Activated CD4-positive, alpha-beta T cell treated with anti-CD3 and anti-CD28 coated beads for 4 hours (primary cell): ENCODE measurements at places on chromosomes 5 and 9.

GRCh38 chr9:37676411-37676830, 25.7 kb downstream of the FRMPD1 start:
- DNase-seq: no peak

GRCh38 chr5:14809369-14810155, 62.0 kb downstream of the ANKH start:
- DNase-seq: peak; percentile 68

DNA sequence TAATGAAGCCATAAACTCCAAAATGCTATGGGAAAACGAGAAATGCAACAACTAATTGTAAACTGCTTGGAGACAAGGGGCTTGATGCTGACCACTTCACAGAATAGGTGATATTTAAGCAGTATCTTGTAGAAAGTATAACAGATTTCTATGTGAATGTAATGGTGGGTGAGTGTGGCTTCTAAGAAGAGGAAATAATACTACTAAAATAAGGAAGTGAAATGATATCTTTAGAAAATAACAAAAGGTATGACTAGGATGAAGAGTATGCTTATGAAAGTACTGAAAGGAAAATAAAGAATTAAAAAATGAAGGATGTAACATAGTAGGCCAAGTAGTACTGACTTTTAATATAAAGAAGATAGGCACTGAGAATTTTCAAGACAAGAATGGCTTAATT, 94.2 kb downstream of the AGTPBP1 start:
- no peak for DNase-seq

GRCh38 chr9:121399883-121400607, 30.0 kb upstream of the STOM start:
- peak; percentile 9 for DNase-seq

GRCh38 chr5:9157811-9158210, 388.1 kb downstream of the SEMA5A start:
- DNase-seq: no peak

- DNase-seq: no peak
Measured at GRCh38 chr5:75498208-75498777, 13.1 kb downstream of the CERT1 start.

GRCh38 chr5:178331491-178331996, 98.9 kb upstream of the PHYKPL start:
- no peak for DNase-seq

DNA sequence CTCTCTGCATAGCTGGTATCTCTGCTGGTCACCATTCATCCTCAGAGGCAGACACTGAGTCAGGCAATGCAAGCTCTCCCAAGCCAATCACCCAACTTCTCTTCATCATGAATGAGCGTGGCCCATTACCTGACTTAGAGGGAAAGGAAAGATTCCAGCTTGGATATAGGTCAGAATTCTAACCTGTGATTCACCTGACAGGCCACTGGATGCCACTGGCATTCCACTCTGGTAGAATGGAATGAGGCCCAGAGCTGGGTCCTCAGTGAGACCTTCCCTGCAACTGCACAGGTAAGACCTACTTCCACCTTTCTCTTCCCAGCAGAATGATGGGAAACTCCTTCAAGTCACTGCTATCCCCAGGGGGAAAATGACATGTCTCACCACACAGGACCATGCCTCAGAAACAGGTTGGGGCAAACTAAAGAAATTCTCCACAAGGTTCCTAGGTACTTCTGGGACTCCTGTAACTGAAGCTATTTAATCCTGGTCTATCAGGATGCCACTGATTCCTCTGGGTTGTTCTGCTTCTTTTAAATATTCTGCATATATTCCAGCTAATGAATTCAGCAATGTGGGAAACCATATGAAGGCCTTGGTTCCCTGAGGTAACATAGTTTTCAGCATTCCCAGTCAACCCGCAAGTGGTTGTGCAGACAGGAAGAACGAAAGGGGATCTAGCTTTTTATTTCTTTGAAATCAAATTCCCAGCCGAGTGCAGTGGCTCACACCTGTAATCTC, 62.0 kb downstream of the SUSD1 start:
- peak; percentile 9 for DNase-seq

- no peak for DNase-seq
Measured at GRCh38 chr5:150352244-150353031, 5.1 kb upstream of the TCOF1 start.

DNA sequence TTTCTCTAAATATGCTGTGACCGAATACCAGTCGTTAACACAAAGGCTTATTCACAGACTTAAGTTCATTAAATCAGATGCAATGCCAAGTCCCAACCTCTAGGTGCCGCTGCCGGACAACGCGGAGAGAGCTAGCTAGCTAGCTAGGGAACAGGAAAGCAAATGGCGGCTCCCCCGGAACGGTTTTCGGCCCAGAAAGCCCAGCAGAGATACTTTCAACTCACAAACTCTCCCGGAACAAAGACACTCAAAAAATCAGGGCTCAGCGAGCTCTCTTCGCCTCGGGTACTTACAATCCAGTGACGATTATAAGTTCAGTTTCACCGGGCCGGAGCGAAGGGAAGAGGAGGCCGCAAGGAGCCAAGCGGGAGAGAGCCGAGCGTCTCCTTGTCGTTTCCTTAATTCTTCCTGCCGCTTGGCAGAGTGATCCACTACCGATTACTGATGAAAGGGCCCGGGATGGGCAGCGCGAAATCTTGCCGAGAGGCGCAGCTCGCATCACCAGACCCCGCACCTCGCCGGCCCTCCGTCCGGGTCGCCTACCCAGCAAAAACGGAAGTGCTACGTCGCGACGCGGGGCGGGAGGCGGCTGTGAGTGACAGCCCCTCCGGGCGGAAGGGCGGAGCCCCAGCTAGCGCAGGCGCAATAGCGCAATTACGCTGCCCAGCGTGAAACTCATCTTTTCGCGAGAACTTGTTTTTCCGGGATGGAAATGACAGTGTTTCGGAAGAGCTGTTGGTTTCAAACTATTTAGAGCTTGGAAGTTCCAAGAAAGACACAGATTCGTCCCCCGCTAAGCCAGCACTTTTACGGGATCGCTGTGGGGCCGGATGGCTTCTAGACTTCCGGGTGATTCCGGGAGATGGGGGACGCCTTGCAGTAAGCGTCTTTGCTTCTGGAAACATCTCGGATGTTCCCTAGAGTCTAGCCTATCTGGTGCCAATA, at the start of gene TAF7:
Gene TAF7 (minus strand): TSS at position 560 of the 945 bp plus-strand sequence. CDS start 740 bp downstream, outside the sequence.
- DNase-seq: peak; percentile 90

DNA sequence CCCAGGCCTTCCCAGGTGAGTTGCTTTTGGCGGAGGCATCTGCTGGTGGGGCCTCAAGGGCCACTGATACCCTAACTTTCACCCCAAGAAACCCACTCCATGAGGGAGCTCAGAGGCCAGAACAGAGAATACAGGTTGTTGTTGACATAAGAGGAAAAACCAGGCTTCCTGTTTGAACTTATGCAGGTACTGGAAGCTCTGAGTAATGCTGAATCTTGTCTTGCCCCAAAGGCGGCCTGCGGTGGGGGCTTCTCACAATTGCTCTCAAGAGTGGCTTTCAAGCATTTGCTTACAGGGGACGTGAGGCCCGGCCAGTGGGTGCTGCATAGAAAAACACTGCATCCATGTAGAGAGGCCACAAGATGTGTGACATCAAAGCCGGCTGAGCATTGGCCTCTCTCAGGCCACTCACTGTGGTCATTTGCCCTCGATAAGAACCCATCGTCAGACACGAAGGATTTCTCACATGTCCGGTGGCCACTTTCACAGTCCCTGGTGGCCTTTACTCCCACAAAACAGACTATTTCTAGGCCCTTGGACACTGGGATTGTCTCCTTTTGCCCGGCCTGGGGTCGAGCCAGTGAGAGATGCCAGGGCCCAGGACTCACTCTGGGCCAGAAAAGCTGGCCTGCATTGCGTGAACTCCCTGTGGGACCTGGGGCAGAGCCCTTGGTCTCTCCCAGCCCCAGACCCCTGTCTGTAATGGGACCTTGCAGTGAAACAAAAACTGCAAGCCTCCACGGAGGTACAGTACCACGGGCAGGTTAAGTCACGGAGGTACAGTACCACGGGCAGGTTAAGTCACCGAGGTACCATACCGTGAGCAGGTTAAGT, 34.5 kb upstream of the TCF7 start:
- DNase-seq: peak; percentile 74

DNA sequence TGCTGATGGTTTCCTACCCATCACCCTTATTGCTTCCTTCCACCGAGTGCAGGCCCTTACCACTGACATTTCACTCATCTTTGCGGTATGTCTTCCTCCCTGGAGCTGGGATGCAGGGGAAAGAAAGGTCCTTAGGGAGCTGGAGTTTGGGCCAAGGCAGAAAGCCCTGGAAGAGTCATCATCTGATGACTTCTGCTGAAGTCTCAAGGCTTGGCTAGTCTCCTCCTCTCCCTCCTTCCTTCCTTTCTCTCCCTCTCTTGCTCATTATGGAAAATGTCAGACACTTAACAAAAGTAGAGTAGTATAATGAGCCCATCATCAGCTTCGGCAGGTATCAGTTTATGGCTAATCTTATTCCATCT, 40.0 kb downstream of the LARP1 start:
- no peak for DNase-seq

GRCh38 chr9:23563517-23563916, 262.5 kb downstream of the ELAVL2 start:
- no peak for DNase-seq

- DNase-seq: no peak
Measured at GRCh38 chr5:118353970-118354369, 634.4 kb downstream of the DTWD2 start.

DNA sequence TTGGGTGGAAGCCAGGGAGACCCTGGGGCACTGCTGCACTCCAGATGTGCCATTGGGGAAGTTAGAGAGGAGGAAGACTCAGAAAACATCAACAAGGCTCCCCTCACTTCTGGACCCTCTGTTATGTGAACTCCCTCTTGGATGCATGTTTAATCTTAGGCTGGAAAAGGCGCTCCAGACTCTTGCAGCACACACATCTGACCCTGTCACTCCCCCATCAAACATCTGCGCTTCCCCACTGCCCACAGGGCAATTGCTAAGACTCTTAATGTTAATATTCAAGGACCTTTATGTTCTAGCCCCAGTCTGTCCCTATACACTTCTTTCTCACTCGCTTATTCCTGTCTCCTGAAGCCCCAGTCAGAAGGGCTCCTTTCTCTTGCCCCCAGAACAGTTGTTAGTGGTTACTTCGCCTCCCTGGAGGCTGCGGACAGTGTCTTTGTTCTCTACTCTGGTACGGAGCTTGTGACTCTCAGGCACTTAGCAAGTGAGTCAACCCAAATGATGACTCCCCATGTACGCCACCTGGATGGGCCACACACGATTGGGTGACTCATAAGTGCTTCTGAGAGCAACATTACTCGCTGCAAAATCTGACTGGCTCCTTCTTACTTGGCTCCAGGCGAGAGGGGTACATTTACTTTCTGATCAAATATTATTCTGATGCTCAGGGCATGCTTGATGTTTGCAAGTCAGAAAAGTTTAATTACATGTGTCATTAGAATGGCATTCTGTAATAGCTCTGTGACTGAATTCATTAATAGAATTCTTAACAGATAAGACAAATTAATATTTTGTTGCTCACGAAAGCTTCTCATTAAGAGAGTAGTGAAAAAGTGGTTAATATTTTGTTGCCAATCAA, 193.6 kb downstream of the HSPA4 start:
- DNase-seq: no peak

GRCh38 chr9:72349911-72350310, 15.1 kb downstream of the ZFAND5 start:
- DNase-seq: no peak

DNA sequence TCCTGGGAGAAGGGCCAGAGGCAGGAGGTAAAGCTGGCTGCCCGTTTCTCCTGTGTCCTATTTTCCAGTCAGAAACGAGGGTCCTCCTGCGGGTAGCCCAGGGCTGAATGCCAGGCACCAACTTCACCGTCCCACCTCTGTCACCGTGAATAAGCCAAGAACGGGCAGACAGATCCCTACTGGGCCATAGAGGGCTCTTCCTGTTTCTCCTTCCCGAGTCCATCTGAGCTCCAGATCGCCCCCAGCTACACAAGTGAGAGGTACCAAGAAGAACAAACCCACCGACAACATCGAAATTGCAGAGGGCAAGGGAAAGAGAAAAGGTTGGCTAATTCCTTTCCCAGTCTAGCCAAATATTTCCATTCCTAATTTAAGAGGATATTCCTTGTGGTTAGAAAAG, 93.7 kb downstream of the SPOCK1 start:
- DNase-seq: no peak

DNA sequence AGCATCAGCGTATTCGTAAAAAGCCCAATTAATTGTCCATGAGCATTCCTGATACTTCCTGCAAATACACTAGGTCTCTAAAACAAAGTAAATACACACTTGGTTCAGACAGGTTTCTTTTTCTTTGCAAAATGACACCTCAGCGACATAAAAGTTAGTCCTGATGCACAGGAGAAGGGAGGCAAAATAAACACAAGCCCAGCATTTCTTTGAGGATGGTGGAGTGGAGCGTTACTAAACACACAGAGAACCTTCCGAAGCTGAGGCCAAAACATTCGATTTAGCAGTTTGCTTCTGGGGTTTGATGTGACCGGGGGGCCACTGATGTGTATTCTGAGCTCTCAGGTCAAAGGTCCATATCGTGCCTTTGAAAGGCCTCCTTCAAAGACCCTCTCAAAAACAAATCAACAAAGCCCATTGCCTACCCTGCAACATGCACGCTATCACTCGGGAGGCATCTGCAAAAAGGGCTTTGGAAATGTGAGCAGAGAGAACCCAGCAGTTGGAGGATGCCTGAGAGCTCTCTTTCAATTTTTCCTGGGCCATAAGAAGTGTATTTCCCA, 268.4 kb upstream of the PANK3 start:
- DNase-seq: no peak

GRCh38 chr5:111984044-111984443, 227.1 kb upstream of the NREP start:
- DNase-seq: no peak

- DNase-seq: no peak
Measured at GRCh38 chr5:37494756-37495155, 115.6 kb downstream of the WDR70 start.

- DNase-seq: no peak
Measured at GRCh38 chr5:159353661-159354252, 23.5 kb upstream of the IL12B start.

DNA sequence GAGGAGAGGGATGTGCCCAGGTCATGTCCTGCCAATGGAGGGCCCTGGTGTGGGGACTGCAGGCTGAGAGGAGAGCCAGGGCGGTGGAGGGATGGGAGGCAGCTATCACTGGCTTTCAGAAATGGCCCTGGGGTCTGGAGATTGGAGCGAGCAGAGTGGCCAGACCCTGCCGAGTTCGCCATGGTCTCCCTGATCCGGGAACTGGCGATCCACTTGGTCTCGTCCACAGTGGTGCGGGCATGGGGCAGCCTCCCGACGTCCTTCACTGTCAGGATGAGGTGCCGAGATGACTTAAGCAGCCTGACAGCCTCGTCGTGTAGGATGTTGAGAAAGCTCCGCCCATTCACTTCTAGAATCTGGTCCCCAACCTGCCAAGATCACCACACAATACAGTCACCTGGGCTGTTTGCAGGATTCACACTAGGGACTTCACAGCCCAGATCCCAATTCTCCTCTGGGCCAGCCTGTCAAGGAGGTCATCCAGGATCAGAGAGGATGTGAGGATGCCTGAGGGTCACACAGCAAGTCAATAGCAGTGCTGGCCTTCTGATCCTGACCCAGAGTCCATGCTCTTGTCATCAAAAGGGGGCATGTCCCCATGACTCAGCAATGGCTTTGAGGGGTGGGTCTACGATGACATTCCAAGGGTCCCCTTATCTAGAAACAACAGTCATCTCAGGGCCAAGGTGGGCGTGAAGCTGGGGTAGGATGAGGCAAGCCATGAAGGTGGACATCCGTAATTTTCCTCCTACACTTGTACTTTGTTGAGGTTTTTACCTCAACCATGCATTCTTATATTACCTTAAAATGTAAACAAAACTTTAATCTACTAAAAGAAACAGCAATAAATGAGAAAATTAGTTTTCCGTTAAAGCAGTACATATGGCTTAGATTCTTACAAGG, 38.5 kb upstream of the AKNA start:
- DNase-seq: no peak
